Large intestine (tissue), 12 donors: ENCODE measurements at places on chromosomes 12 and 14.

GRCh38 chr14:28012629-28013415 is 753.8 kb upstream of the FOXG1 start:
- no peak for DNase-seq
- H3K4me3 ChIP-seq: no peak overlapping the region
- no peaks in the 10 kb centered on the region for H3K36me3 ChIP-seq
- H3K4me1 ChIP-seq: no peaks in the 10 kb centered on the region
- H3K27me3 ChIP-seq: no peaks in the 10 kb centered on the region
- H3K27ac ChIP-seq: no peak overlapping the region

- no peaks in the 10 kb centered on the region for H3K36me3 ChIP-seq
- no peaks in the 10 kb centered on the region for H3K27me3 ChIP-seq
- no peak overlapping the region for H3K4me3 ChIP-seq
- DNase-seq: no peak
- peak overlapping the region; percentile 4 for H3K27ac ChIP-seq
These were observed 78.1 kb downstream of the PELI2 start for GRCh38 chr14:56196274-56196673.

DNA sequence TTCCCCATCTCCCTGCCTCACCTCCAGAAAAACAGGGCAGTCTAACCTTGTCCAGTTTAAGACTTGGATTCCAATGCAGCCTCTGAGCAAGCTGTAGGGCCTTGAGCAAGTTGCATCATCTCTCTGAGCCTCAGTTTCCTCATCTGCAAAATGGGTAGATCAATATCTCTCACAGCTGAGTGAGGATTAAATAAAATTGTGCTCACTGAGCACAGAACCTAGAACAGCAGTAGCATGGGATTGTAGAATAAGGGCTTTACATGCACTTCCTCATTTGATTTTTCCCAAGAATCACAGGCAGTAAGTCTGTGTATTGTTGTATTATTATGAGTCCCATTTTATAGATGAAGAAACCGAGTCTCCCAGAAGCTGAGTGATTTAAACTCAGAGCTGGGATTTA is 2.0 kb downstream of the DTX1 start:
- H3K4me3 ChIP-seq: no peak overlapping the region
- peaks cover 52% of the 10 kb centered on the region for H3K27me3 ChIP-seq
- no peak for DNase-seq
- no peaks in the 10 kb centered on the region for H3K36me3 ChIP-seq
- H3K27ac ChIP-seq: no peak overlapping the region
- H3K4me1 ChIP-seq: no peaks in the 10 kb centered on the region

- H3K36me3 ChIP-seq: no peaks in the 10 kb centered on the region
- H3K27me3 ChIP-seq: no peaks in the 10 kb centered on the region
- peaks cover 18% of the 10 kb centered on the region for H3K4me1 ChIP-seq
- H3K4me3 ChIP-seq: no peak overlapping the region
These were observed 91.7 kb upstream of the DIO3 start for GRCh38 chr14:101469382-101470247.

GRCh38 chr12:108194585-108194984 is 65.5 kb downstream of the WSCD2 start:
- no peaks in the 10 kb centered on the region for H3K36me3 ChIP-seq
- H3K4me3 ChIP-seq: no peak overlapping the region
- DNase-seq: no peak
- H3K27ac ChIP-seq: no peak overlapping the region
- no peaks in the 10 kb centered on the region for H3K4me1 ChIP-seq

DNA sequence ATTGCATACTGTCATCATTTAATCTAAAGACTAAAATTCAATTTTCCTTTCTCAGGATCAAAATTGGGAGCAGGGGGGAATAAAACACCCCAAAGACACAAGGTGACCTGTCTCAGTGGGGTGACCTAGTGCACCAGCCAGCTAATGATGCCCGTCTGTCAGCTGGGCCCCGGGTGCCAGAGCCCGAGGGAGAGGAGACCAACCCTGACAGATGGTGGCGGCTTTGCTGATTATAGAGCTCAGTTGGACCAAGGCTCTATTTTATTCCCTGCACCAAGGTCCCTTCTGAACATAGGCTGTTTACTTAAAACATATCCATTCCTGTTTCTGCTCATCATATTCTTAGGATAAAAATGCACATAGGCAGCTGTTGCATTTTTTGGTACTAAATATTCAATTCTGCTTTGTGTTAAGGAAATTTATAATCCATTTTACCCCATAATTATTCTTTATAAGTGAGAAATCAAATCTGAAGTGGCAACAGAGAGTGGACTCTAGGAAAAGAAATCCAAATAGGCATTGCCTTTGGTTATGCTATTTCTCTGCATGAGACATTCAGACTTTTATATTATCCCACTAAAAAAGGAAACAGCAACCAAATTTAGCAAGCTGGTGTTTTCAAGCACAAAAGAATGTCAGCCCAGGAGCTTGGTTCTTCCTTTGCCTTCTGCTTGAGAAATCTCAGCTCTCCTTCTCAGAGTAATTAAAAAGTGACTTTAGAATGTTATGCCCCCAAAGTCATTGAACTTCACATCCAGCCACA is 96.8 kb upstream of the IFNG-AS1 start:
- H3K4me3 ChIP-seq: no peak overlapping the region
- H3K36me3 ChIP-seq: no peaks in the 10 kb centered on the region
- H3K27me3 ChIP-seq: no peaks in the 10 kb centered on the region
- H3K27ac ChIP-seq: no peak overlapping the region

GRCh38 chr14:20622816-20623291 is 18.6 kb downstream of the OR6S1 start:
- DNase-seq: no peak
- H3K36me3 ChIP-seq: no peaks in the 10 kb centered on the region
- peaks cover 40% of the 10 kb centered on the region for H3K27me3 ChIP-seq
- H3K4me1 ChIP-seq: peaks cover 6% of the 10 kb centered on the region

DNA sequence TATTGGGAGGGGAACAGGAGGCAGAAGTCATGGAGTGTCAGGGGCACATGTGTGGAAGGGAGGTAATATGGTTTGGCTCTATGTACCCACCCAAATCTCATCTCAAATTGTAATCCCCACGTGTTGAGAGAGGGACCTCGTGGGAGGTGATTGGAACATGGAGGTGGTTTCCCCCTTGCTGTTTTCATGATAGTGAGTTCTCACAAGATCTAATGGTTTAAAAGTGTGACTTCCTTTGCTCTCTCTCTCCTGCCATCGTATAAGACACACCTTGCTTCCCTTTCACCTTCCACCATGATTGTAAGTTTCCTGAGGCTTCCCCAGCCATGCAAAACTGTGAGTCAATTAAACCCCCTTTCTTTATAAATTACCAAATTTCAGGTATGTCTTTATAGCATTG is 41.6 kb upstream of the CDK17 start:
- no peaks in the 10 kb centered on the region for H3K4me1 ChIP-seq
- H3K4me3 ChIP-seq: no peak overlapping the region
- H3K36me3 ChIP-seq: no peaks in the 10 kb centered on the region
- H3K27me3 ChIP-seq: no peaks in the 10 kb centered on the region
- H3K27ac ChIP-seq: no peak overlapping the region
- DNase-seq: no peak

- no peaks in the 10 kb centered on the region for H3K4me1 ChIP-seq
- H3K27me3 ChIP-seq: no peaks in the 10 kb centered on the region
These were observed 15.8 kb downstream of the C1R start for GRCh38 chr12:7076493-7076892.

- H3K4me3 ChIP-seq: no peak overlapping the region
- H3K27ac ChIP-seq: no peak overlapping the region
- H3K4me1 ChIP-seq: no peaks in the 10 kb centered on the region
- no peaks in the 10 kb centered on the region for H3K27me3 ChIP-seq
- peak; percentile 9 for DNase-seq
These were observed 64.1 kb upstream of the OTX2 start for GRCh38 chr14:56874375-56874774.

GRCh38 chr12:47814539-47815170 is 5.0 kb downstream of the HDAC7 start:
- peaks cover 48% of the 10 kb centered on the region for H3K4me1 ChIP-seq
- peaks cover 2% of the 10 kb centered on the region for H3K36me3 ChIP-seq
- no peak overlapping the region for H3K27ac ChIP-seq
- no peak for DNase-seq

GRCh38 chr12:96103067-96103644 is 67.8 kb upstream of the LTA4H start:
- no peaks in the 10 kb centered on the region for H3K27me3 ChIP-seq
- no peaks in the 10 kb centered on the region for H3K36me3 ChIP-seq
- DNase-seq: no peak
- H3K4me1 ChIP-seq: no peaks in the 10 kb centered on the region

GRCh38 chr12:3236345-3237187 is 159.4 kb downstream of the TSPAN9 start:
- no peak overlapping the region for H3K27ac ChIP-seq
- DNase-seq: peak; percentile 43
- H3K36me3 ChIP-seq: peaks cover under 1% of the 10 kb centered on the region
- no peaks in the 10 kb centered on the region for H3K27me3 ChIP-seq
- H3K4me1 ChIP-seq: peaks cover 6% of the 10 kb centered on the region
- H3K4me3 ChIP-seq: no peak overlapping the region

DNA sequence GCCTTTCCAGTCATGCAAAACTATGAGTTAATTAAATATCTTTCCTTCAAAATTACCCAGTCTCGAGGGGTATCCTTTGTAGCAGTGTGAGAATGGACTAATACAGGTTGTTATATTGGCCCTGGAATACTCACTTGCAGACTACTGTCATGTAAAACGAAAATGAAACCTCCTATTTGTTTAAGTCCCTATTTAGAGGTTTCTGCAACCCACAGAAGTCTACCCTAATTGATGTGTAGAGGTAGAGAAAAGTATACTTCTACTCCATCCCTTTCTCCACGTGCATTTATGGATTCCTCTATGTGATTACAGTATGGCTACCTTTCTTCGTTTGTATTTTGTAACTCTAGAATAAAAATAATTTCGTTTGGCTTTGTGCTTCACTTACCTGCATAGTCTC is 371.1 kb downstream of the FSCB start:
- H3K4me1 ChIP-seq: peaks cover 5% of the 10 kb centered on the region
- no peaks in the 10 kb centered on the region for H3K36me3 ChIP-seq
- H3K4me3 ChIP-seq: no peak overlapping the region
- no peaks in the 10 kb centered on the region for H3K27me3 ChIP-seq
- DNase-seq: no peak
- no peak overlapping the region for H3K27ac ChIP-seq

DNA sequence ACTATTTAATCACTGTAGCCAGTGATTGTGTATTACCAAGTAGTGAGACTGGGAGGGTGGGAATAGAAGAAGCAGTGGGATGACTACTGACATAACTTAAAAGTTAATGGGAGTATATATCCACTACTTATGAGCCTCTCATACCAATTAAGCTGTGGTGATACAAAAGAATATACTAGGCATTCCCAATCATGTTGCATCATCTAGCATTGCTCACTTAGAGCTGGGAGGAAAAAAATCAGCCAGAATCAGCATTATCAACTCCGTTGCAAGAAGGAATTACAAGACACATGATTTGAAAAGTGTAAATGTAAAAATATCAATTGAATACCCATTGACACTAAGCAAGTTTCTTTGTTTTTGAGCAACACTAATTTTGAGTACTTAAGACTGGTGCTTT is 745 bp upstream of the PPP1R36 start:
- no peak overlapping the region for H3K27ac ChIP-seq
- peaks cover 10% of the 10 kb centered on the region for H3K27me3 ChIP-seq
- DNase-seq: no peak
- no peak overlapping the region for H3K4me3 ChIP-seq
- peaks cover 8% of the 10 kb centered on the region for H3K4me1 ChIP-seq

- no peaks in the 10 kb centered on the region for H3K4me1 ChIP-seq
- no peak for DNase-seq
- no peaks in the 10 kb centered on the region for H3K27me3 ChIP-seq
- H3K36me3 ChIP-seq: no peaks in the 10 kb centered on the region
- H3K27ac ChIP-seq: no peak overlapping the region
These were observed 11.9 kb upstream of the SERPINA4 start for GRCh38 chr14:94548999-94549985.

DNA sequence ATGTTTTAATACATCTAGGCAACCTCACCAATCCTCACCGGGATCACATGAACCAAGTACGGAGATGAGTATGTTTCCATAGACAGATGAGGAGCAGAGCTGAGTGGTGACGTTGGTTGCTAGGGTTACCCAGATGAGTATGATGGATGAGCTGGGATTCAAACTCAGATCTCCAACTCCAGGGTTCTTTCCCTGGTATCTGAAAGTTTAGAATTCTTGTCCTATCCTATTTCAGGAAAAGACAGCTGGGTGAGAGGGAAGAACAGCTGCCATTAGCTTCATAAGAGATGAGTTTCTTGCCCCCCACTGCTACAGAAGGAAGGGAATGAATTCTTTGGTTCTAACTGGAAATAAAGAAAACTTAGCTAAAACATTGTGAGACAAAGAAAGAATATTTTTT is 728.9 kb upstream of the TBX3 start:
- H3K4me1 ChIP-seq: no peaks in the 10 kb centered on the region
- H3K4me3 ChIP-seq: no peak overlapping the region

DNA sequence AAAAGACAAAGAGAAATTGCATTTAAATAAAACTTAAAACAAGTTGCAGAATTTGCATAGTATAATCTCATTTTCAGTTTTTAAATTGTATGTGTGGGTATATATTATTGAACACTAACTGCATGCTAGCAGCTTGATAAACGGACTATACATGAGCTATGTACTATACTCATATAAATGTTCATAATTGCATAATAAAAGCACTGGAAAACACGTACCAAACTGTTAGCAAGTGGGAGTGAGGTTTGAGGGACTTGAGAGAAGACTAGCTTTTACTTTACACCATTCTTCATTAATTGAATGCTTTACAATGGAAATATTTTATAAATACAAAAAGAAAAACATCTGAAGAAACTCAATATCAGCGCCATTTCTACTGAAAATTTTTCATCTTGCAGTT is 32.2 kb upstream of the MDM1 start:
- no peaks in the 10 kb centered on the region for H3K36me3 ChIP-seq
- H3K27me3 ChIP-seq: no peaks in the 10 kb centered on the region

- no peaks in the 10 kb centered on the region for H3K4me1 ChIP-seq
- H3K27ac ChIP-seq: no peak overlapping the region
- no peaks in the 10 kb centered on the region for H3K36me3 ChIP-seq
- H3K27me3 ChIP-seq: no peaks in the 10 kb centered on the region
- H3K4me3 ChIP-seq: no peak overlapping the region
These were observed 1838.6 kb upstream of the SEL1L start for GRCh38 chr14:83372271-83372670.

DNA sequence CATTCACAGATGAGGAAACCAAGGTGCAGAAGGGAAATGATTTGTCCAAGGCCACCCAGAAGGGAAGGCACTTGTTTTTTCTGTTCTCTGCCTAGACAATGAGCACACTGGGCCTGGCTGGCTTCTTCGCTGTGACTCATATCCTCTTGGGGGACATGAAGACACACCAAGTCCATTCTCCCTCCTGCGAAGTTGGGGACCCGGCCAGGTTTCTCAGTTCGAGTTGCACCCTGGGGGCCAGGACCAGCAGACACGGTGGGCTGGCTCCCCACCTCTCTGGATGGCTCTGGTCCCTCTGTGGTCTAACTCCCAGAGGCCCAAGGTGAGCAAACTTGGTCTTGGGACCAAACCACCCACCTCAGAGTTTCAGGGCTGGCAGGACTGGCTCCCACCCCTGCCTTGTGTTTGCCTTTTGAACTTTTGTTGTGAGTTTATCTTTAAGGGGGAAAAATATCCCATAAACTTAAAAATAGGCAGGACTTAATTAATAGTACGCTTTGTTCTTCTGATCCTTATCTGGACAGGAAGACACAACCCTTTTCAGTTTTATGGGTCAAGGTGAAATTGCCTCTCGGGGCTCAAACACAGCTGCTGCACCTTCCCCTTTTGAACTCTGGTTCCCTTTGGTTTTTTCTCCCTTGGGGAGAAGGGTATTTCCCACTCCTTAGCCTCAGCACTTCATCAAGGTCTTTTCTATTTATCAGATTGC is 9.0 kb upstream of the MLEC start:
- H3K27ac ChIP-seq: peak overlapping the region; percentile 80
- H3K4me3 ChIP-seq: no peak overlapping the region
- H3K27me3 ChIP-seq: no peaks in the 10 kb centered on the region
- H3K4me1 ChIP-seq: peaks cover 7% of the 10 kb centered on the region

GRCh38 chr12:132190834-132191500 is 46.7 kb downstream of the NOC4L start:
- no peak overlapping the region for H3K27ac ChIP-seq
- peaks cover 13% of the 10 kb centered on the region for H3K4me1 ChIP-seq
